ENCODE measurements at places on chromosomes 13 and 19.

- peak; percentile 45 for DNase-seq
These were observed at the start of gene SELENOV for GRCh38 chr19:39514840-39515550. Gene SELENOV (plus strand): TSS chr19:39515139. CDS start chr19:39515213, 74 bp downstream.

DNA sequence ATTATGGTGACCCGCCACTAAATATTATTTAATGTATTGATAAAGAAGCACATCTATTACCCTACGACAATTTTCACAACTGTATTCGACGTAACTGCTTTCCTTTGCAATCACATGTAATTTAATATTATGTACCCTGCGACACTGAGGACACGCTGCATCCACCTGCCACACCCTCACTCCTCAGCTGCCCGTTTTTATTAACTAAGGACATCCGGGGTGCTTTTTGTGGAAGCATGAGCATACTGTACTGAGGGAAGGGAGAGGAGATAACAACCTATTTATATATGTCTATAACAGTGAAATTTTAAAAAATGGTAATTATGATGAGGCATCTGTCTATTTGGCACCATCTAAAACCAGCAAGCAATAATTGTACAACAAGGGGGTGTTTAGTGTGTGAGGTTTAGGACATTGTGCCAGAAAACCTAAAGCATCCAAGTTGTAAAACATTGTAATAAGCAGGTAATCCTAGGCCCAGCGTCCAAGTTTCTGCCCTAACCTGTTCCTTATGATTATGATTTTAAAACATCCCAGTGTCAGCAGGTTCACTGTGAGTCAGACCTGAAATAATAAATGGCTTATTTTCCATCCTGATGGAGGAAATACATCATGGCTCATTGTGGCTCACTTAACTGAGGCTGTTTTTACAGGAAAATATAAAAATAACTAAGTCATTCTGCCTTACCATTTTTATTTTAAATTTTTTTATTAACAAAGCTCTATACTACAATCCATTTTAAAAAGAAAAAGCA is 56.3 kb downstream of the FOXO1 start:
- no peak for DNase-seq

GRCh38 chr19:18982669-18983068 is 41.7 kb upstream of the HOMER3 start:
- no peak for DNase-seq

- DNase-seq: no peak
These were observed 44.3 kb upstream of the TEX29 start for GRCh38 chr13:111275995-111276618.

DNA sequence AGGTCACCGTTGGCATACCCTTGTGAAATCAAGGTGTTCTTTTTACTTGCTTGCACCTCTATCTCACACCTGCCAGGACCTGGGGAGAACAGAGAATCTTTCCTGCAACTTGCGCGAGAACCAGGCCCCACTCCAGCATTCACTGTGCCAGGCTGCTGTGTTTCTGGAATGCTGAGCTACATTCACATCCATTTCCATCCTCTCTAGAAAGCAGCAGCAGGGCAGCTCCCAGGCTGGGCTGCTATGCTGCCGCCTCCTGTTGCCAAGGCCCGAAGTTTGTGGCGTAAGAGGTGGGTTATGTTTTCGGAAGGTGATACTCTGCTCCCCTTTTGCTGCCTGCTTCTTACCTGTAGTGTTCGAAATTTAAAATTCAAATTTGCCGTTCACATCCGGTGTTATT is 464.1 kb downstream of the KLF5 start:
- no peak for DNase-seq

DNA sequence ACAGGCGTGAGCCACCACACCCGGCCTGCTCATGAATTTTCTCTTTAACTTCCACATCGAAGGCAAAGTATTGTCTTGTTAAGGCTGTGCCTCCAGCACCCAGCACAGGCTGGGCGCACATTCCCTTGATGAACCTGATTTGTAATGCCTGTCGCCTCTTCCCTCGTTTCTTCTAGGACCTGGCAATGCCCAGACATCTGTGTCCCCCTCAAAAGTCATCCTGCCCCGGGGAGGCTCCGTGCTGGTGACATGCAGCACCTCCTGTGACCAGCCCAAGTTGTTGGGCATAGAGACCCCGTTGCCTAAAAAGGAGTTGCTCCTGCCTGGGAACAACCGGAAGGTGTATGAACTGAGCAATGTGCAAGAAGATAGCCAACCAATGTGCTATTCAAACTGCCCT is 3.7 kb downstream of the ICAM1 start:
- no peak for DNase-seq

DNA sequence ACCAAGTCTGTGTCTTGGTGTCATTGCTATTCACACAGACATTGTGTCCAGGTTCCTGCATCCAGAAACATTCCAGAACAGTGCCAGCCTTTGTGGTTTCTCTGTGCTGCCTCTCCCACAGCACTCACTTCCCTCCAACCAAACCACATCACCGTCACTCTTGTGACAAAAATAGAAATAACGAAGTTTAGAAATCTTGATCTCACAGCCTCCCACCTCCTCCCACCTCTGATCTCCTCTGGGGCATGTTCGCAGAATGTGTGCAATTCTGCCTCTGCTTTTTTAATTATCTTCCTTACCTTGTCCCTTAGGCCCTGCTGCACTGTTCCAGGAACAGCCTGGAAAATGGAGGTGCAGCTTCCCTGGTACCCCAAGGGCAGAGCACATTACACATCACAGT is 8.7 kb upstream of the SERPINE3 start:
- no peak for DNase-seq

- no peak for DNase-seq
These were observed 2.0 kb downstream of the FARP1 start for GRCh38 chr13:98144801-98145350.

- DNase-seq: peak; percentile 73
These were observed 7.2 kb downstream of the MED29 start for GRCh38 chr19:39398297-39398864.

DNA sequence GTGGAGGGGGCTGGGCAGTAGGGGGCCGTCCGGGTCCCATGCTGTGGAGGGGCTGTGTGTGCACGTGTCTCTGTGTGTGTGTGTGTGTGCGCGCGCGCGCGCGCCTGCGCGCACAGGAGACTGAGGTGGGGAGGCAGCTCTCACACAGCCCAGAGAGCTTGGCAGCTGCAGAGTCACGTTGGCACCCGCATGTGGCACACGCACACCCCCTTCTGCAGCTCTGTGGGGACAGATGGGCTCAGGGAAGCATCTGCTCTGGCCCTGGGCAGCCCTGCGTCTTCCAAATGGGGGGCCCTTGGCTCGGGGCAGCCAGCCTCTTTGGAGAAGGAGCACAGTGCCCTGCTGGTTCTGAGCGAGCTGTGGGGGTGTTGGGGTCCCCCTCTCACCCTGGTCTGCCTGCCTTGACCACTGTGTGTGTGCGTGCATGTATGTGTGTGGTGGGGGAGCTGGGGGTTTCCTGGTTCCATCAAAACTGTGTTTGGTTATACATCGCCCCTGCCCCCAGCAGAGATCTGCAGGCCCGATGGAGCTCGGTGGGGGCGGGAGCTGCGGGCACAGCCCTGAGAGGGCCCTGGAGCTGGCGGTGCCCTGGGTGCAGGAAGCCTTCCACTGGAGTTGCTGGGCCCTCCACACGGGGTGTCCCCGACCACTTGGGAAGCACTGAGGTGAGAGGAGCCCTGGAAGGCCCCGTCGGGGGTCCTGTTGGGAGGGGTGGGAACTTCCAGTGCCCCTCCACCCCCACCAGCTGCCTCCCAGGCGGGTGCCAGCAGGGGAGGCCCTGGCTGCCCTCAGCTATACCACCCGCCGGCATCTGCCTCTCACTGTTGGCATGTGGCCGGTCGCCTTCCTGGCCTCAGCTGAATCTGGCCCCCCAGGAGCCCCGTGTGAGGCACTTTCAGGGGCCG is 67.1 kb downstream of the KDM4B start:
- DNase-seq: no peak

DNA sequence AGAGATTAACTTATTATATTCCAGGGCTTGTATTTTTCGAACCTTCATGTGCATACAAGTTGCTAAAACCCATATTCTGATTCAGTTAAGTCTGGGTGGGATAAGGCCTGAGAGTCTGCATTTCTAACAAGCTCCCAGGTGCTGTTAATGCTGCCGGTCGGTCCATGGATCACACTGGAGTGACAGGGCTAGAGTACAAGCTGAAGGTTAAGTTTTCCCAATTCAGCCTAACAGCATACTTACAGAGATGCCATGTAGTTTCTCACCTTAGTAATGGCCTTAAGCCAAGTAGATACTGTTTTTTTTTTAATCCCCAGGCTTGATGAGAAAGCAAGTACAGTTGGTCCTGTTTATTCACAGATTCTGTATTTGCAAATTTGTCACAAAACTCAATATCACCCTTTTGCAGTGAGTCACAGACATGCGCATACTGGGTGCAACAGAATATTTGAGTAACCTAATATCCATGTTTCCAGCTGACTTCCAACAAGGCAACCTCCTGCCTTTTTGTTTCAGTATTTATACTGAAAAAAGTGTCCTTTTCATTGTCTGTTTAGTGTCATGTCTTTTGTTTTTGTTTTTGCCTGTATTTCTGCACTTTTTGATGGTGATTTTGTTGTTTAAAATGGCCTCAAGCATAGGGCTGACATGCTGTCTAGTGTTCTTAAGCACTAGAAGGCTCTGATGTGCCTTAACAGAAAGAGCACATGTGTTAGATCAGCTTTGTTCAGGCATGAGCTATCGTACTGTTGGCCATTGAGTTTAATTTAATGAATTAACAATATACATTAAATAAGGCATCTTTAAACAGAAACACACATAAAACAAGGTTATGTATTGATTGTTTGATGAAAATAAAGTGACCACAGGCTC is 875.0 kb downstream of the PCDH9 start:
- no peak for DNase-seq

DNA sequence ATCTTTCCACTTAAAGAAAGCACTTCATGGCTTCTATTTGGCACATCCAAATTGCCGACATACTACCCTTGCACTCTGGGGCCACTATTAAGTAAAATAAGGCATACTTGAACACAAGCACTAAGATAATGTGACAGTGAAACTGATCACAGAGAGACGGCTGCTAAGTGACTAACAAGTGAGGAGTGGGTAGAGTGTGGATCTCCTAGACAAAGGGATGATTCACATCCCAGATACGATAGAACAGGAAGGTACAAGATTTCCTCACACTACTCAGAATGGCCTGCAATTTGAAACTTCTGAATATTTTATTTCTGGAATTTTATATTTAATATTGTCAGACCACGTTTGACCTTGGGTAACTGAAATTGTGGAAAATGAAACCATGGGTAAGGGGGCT is 1721.8 kb upstream of the SPRY2 start:
- no peak for DNase-seq

DNA sequence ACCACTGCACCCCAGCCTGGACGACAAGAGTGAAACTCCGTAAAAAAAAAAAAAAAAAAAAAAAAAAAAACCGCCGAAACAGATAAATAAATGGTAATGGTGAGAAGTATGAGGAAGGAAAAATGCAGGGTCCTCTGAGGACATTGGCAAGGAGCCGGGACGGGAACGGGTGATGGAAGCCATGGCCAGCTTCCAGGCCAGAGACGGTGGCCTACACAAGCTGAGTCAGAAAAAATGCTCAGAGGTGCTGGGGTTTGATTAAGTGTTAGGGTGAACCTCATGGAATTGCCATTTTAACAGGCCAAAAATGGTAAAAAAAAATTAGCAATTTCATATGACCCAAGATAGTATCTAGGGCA is 866 bp upstream of the ZSWIM4 start:
- no peak for DNase-seq

- DNase-seq: no peak
These were observed 705.5 kb upstream of the PCDH9 start for GRCh38 chr13:67935626-67936025.

- DNase-seq: no peak
These were observed 17.9 kb upstream of the FBL start for GRCh38 chr19:39864118-39864517.

- DNase-seq: no peak
These were observed 3.4 kb downstream of the ZNF536 start for GRCh38 chr19:30375553-30376031.

- no peak for DNase-seq
These were observed 50.2 kb downstream of the ZNF146 start for GRCh38 chr19:36265064-36265463.

- DNase-seq: no peak
These were observed 40.1 kb upstream of the USP29 start for GRCh38 chr19:57079656-57080055.

DNA sequence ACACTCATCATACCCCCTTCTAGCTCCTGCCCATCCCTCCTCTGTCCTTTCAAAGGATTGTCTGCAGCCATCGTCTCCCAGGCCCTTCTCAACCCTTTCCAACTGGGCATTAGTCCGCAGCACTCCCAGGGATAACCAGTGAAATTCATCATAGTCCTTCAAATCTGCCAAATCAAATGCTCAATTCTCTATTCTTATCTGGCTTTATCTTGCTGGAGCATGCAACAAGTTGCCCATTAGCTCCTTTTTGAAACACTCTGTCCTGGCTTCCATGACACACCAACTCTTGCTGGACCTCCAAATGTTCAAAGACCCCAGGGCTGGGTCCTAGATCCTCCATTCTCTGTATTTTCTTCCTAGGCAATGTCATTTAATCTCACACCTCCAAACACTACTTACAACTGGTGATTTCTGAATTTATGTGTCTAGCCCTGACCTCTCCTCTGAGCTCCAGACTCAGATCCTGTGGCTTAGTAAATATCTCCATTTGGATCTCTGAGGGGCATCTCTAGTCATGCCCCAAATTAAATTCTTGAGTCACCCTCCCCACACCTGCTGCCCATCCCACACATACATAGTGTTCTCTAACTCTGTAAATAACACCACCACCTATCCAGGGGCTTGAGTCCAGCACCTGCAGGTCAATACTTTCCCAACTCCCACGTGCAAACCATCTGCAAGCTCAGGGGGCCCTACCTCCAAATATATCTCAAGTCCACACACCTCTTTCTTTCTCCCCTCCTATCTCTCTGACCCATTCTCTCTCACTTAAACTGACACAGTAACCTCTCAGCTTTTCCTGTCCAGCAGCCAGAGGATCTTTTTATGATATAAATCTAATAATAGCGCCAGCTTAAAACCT is 9.1 kb upstream of the ANKRD10 start:
- DNase-seq: no peak

GRCh38 chr13:20760872-20761271 is 12.9 kb downstream of the EEF1AKMT1 start:
- no peak for DNase-seq

DNA sequence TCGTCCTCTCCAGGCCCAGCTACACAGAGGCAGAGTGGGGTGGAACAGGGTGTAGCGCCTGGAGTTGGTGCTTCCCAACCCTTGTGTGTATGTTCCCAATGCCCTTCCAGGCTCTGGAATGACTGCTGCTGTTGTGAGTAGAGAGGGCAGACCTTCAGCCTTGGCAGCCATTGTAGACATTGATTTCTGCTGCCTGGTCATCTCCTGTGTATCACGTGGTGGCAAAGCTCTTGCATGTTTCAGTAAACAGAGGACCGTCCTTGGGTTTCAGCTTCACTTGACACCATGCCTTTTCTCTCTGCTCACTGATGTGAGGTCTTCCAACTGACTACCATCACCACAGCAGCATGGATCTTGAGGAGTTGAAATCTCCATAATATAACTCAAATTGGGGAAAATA is 397.9 kb downstream of the COG6 start:
- no peak for DNase-seq

- no peak for DNase-seq
These were observed 1090.4 kb downstream of the PCDH9 start for GRCh38 chr13:66139701-66140100.

Measured in stimulated activated CD8-positive, alpha-beta memory T cell treated with anti-CD3 and anti-CD28 coated beads, Interleukin-4, amount 100 ng/mL, for 48 hours (primary cell).